Breast epithelium (tissue), 4 donors: ENCODE measurements at places on chromosomes 1 and 21. TPM values are rescaled to one million over a fixed set of nuclear protein-coding genes. Genes with fewer than 3 reads are reported as not detected.

HRNR gene
- total RNA-seq = not detected

- peak overlapping the region; percentile 73 for H3K27ac ChIP-seq
- no peaks in the 10 kb centered on the region for H3K27me3 ChIP-seq
- H3K4me1 ChIP-seq = no peaks in the 10 kb centered on the region
- no peak for DNase-seq
These were observed 2.4 kb upstream of the FAM110D start for GRCh38 chr1:26156285-26157038.

DNA sequence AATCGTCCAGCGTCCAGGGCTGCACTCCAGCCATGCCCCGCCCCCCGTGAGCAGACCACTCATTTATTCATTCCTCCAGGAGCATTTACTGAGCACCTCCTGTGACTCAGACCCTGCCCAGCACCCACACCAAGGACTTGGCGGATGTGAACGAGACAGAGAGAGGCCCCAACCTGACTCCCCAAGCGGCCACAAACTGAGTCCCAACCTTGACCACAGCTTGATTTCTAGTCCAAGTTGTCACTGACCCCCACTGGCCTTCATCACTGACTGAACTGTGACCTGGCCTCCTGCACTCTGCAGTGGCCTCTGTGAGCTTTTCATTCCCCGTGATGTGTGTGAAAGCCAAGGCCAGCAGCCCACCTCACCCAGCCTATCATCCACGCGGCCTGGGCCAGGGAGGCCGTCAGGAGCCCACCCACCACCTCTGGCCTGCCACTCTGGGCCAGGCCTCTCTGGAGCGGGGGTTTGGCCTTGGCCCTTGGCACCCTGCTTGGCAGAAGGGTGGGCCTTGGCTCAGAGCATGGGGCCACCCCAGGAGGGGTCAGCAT lies 19.3 kb upstream of the RUNX3 start:
- H3K4me3 ChIP-seq = no peak overlapping the region
- no peaks in the 10 kb centered on the region for H3K27me3 ChIP-seq
- H3K27ac ChIP-seq = no peak overlapping the region

GRCh38 chr1:72777918-72778317 lies 495.6 kb upstream of the NEGR1 start:
- H3K4me3 ChIP-seq = no peak overlapping the region
- H3K36me3 ChIP-seq = no peaks in the 10 kb centered on the region
- no peak for DNase-seq
- no peak overlapping the region for H3K27ac ChIP-seq
- H3K27me3 ChIP-seq = no peaks in the 10 kb centered on the region

MATN1 gene
- total RNA-seq = not detected

FCGR3A gene
- 23.9 TPM for total RNA-seq

GRCh38 chr1:98277118-98277517 lies 356.3 kb upstream of the DPYD start:
- no peak overlapping the region for H3K4me3 ChIP-seq
- H3K27me3 ChIP-seq = no peaks in the 10 kb centered on the region
- H3K4me1 ChIP-seq = no peaks in the 10 kb centered on the region
- H3K27ac ChIP-seq = no peak overlapping the region
- H3K36me3 ChIP-seq = no peaks in the 10 kb centered on the region

GRCh38 chr1:79353224-79353623 lies 346.7 kb upstream of the ADGRL4 start:
- DNase-seq = no peak
- no peaks in the 10 kb centered on the region for H3K4me1 ChIP-seq
- H3K4me3 ChIP-seq = no peak overlapping the region
- H3K36me3 ChIP-seq = no peaks in the 10 kb centered on the region

- no peaks in the 10 kb centered on the region for H3K27me3 ChIP-seq
- H3K4me3 ChIP-seq = no peak overlapping the region
- H3K36me3 ChIP-seq = no peaks in the 10 kb centered on the region
- H3K4me1 ChIP-seq = no peaks in the 10 kb centered on the region
- DNase-seq = no peak
These were observed 79.2 kb upstream of the RALGPS2 start for GRCh38 chr1:178645808-178646200.

DNA sequence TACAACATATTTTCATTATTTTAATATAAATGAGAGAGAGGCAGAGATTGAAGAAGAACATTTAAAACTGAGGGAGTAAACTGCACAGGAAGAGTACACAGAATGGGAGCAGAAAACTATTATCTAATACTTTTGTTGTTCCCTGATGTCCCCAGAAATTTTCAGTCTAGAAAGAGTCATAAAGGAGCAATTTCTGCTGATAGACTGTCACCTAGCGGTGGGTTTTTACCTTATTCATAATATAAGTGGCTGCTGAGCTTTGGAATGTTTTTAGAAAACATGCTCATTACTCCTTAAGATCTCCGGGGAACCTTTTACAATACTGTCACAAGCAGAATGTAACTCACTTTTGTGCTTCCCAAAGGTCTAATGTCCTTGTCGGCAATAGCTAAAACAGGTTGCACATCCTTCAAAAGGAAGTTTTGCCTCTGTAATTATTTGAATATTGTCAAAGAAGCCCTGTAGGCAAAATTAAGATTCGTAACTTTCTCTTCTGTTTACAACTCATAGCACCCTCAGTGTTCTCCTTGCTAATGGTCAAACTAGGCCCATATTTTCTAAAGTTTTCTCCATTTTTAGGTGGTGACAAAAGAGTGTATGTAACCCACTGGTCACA lies 4.9 kb upstream of the NPL start:
- no peak overlapping the region for H3K4me3 ChIP-seq
- H3K36me3 ChIP-seq = no peaks in the 10 kb centered on the region

GRCh38 chr1:175097361-175097760 lies 29.7 kb downstream of the TNN start:
- H3K27me3 ChIP-seq = no peaks in the 10 kb centered on the region
- no peak for DNase-seq
- H3K27ac ChIP-seq = no peak overlapping the region
- no peaks in the 10 kb centered on the region for H3K4me1 ChIP-seq
- H3K4me3 ChIP-seq = no peak overlapping the region

PAPPA2 gene
- 2.6 TPM for total RNA-seq

GRCh38 chr1:218494449-218494852 lies 149.3 kb downstream of the TGFB2 start:
- H3K36me3 ChIP-seq = no peaks in the 10 kb centered on the region
- H3K4me3 ChIP-seq = no peak overlapping the region
- no peaks in the 10 kb centered on the region for H3K27me3 ChIP-seq
- peak; percentile 38 for DNase-seq
- no peak overlapping the region for H3K27ac ChIP-seq

POGZ gene
- total RNA-seq = 37.0 TPM

DNA sequence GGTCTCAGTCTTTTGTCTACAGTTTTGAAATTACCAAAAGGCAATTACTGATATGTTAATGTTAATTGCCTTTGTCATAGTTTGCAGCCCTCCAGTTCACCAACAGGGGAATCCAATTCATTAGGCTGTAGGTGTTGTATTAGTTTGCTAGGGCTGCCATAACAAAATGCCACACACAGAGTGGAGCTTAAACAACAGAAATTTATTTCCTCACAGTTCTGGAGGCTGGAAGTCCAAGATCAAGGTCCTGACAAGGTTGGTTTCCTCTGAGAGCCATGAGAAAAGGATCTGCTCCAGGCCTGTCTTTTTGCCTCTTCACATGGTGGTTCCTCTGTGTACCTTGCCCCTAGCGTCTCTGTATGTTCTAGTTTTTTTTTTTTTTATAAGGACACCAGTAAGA lies 1.3 kb downstream of the RTCA start:
- no peaks in the 10 kb centered on the region for H3K36me3 ChIP-seq
- H3K27me3 ChIP-seq = no peaks in the 10 kb centered on the region
- no peaks in the 10 kb centered on the region for H3K4me1 ChIP-seq
- peak overlapping the region; percentile 91 for H3K4me3 ChIP-seq
- H3K27ac ChIP-seq = no peak overlapping the region
- DNase-seq = no peak

DNA sequence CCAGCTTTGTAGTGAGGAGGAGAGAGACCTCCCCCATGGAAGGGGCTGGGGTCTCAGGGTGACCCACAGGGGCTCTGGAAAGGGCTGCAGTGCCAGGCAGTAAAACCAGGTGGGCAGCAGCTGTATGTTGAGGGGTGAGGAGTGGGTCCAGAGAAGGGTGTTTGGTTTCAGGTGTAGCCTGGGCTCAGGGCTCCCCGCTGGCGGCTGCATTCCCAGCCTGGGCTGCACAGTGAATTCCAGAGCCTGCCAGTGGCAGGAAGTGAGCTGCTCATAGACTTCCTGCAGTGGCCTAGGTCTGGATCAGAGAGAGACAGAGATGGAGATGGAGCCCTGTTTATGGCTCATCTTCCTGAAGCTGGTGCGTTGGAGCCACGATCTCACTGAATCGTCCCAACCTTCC lies 356.4 kb downstream of the PTPRU start:
- H3K4me1 ChIP-seq = no peaks in the 10 kb centered on the region
- H3K4me3 ChIP-seq = no peak overlapping the region
- H3K27me3 ChIP-seq = no peaks in the 10 kb centered on the region
- H3K27ac ChIP-seq = no peak overlapping the region
- H3K36me3 ChIP-seq = no peaks in the 10 kb centered on the region

PCP4 gene
- 2.3 TPM for total RNA-seq

DNA sequence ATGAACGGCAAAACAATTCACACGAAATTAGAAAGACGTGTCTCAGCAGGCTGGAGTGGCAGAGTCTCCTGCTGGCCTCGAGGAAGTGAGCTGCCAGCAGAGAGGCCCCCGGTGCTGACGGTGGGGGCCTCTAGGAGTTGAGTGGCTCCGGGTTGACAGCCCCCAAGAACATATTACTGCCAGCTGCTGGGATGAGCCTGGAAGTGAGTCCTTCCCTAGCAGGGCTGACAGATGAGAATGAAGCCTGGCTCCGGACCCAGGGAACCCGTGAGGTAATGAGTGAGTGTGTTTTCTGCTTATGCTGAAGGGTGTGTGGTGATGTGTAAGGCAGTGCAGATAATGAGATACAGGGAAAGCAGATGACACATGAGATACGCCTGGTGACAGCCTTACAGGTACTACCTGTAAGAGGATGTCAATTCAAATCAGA lies 23.5 kb upstream of the LRRC47 start:
- DNase-seq = no peak
- H3K27me3 ChIP-seq = no peaks in the 10 kb centered on the region
- H3K4me1 ChIP-seq = no peaks in the 10 kb centered on the region
- no peaks in the 10 kb centered on the region for H3K36me3 ChIP-seq

ITGB3BP gene
- 11.7 TPM for total RNA-seq

NPHS2 gene
- total RNA-seq = not detected

- H3K27me3 ChIP-seq = no peaks in the 10 kb centered on the region
- no peak overlapping the region for H3K4me3 ChIP-seq
- no peak for DNase-seq
- H3K4me1 ChIP-seq = no peaks in the 10 kb centered on the region
- no peak overlapping the region for H3K27ac ChIP-seq
These were observed 564.1 kb upstream of the PLXNA2 start for GRCh38 chr1:208808301-208808700.

DNM3 gene
- total RNA-seq = 7.5 TPM

- H3K27ac ChIP-seq = no peak overlapping the region
- H3K27me3 ChIP-seq = no peaks in the 10 kb centered on the region
- H3K4me1 ChIP-seq = no peaks in the 10 kb centered on the region
- no peak for DNase-seq
- no peaks in the 10 kb centered on the region for H3K36me3 ChIP-seq
- no peak overlapping the region for H3K4me3 ChIP-seq
These were observed 5.2 kb downstream of the NPL start for GRCh38 chr1:182794676-182795201.

PLA2G4A gene
- 13.3 TPM for total RNA-seq

GRCh38 chr1:10507111-10507879 lies 32.5 kb downstream of the PEX14 start:
- H3K27me3 ChIP-seq = no peaks in the 10 kb centered on the region
- H3K4me1 ChIP-seq = peaks cover 8% of the 10 kb centered on the region
- no peak overlapping the region for H3K27ac ChIP-seq

SPRR2A gene
- not detected for total RNA-seq

- peaks cover 21% of the 10 kb centered on the region for H3K4me1 ChIP-seq
- peak overlapping the region; percentile 36 for H3K27ac ChIP-seq
- no peaks in the 10 kb centered on the region for H3K27me3 ChIP-seq
- no peak overlapping the region for H3K4me3 ChIP-seq
These were observed 2.3 kb upstream of the SLC9A1 start for GRCh38 chr1:27157194-27157593.

SLC16A4 gene
- 0.96 TPM for total RNA-seq

CTSS gene
- total RNA-seq = 153 TPM

IGSF5 gene
- total RNA-seq = 0.32 TPM

GRCh38 chr1:44305962-44306422 lies 49.1 kb downstream of the ERI3 start:
- H3K27ac ChIP-seq = no peak overlapping the region
- H3K4me3 ChIP-seq = no peak overlapping the region
- no peaks in the 10 kb centered on the region for H3K27me3 ChIP-seq
- H3K4me1 ChIP-seq = no peaks in the 10 kb centered on the region
- peaks cover 9% of the 10 kb centered on the region for H3K36me3 ChIP-seq
- DNase-seq = no peak

DNA sequence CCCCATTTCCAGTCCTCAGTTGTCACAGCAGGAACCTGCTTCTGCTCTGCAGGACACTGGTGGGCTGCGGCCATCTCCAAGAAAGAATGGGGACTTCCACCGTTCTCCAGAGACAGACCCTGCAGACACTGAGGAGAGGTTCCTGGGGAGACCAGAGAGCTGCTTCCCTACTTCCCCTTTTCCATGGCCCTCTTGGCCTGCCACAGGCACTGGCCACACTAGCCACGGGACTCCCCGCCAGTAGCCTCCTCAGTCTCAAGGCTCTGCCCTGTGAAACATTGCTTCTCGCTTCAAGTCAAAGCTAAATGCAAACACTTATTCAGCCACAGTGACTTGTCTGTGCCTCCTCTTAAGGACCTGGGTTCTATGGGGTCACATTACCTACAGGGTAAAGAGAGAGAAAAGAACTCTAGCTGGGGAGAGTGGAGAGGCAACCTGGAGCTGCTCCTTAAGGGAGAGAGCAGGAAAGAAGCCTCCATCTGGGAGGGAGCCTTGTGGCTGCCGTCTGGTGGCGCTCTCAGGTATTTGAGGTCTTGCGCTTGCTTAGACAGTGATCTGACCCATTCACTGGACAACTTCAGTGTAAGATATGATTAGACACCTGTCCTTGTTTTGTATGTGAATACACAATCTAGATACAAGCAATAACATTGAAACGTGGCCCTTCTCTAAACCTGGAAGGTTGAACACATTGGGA lies 5.4 kb upstream of the SLAMF8 start:
- H3K36me3 ChIP-seq = no peaks in the 10 kb centered on the region
- no peaks in the 10 kb centered on the region for H3K27me3 ChIP-seq
- no peak overlapping the region for H3K4me3 ChIP-seq
- H3K4me1 ChIP-seq = no peaks in the 10 kb centered on the region
- no peak overlapping the region for H3K27ac ChIP-seq
- DNase-seq = no peak

C1orf87 gene
- not detected for total RNA-seq

GRCh38 chr1:89286549-89287180 lies 14.0 kb upstream of the GBP5 start:
- DNase-seq = no peak
- H3K4me1 ChIP-seq = no peaks in the 10 kb centered on the region
- no peaks in the 10 kb centered on the region for H3K27me3 ChIP-seq
- no peak overlapping the region for H3K27ac ChIP-seq
- H3K36me3 ChIP-seq = no peaks in the 10 kb centered on the region

GRCh38 chr1:77234943-77235342 lies 15.7 kb upstream of the PIGK start:
- H3K4me1 ChIP-seq = no peaks in the 10 kb centered on the region
- no peak overlapping the region for H3K4me3 ChIP-seq
- no peaks in the 10 kb centered on the region for H3K36me3 ChIP-seq
- no peak overlapping the region for H3K27ac ChIP-seq
- no peak for DNase-seq
